Purkinje cell (primary cell): ENCODE measurements at places on chromosomes 7 and 10. TPM values are rescaled to one million over a fixed set of nuclear protein-coding genes. Genes with fewer than 3 reads are reported as not detected.

Gene CALML3
- polyA plus RNA-seq: 0.08 and 0.17 TPM in 2 replicates

Gene ANXA8
- polyA plus RNA-seq: not detected in 2 replicates

Gene MACC1
- polyA plus RNA-seq: 0.15 TPM in 1 of 2 replicates, not detected in the other

Gene NPY4R
- not detected in 2 replicates for polyA plus RNA-seq

Gene NCAPG2
- polyA plus RNA-seq: 1.1 TPM in 1 of 2 replicates, not detected in the other

Gene CALN1
- 3.0 and 3.5 TPM in 2 replicates for polyA plus RNA-seq

Gene CYP2C19
- polyA plus RNA-seq: 0.94 and 2.6 TPM in 2 replicates

Gene GIMAP7
- polyA plus RNA-seq: 0.25 and 1.0 TPM in 2 replicates

Gene PTPRN2
- 1.4 and 7.6 TPM in 2 replicates for polyA plus RNA-seq

Gene CALHM1
- polyA plus RNA-seq: 0.40 TPM in 1 of 2 replicates, not detected in the other

Gene PLXNA4
- 1.9 and 4.0 TPM in 2 replicates for polyA plus RNA-seq

Gene SUV39H2
- 25.0 and 28.2 TPM in 2 replicates for polyA plus RNA-seq

Gene IL2RA
- polyA plus RNA-seq: not detected in 2 replicates

Gene C10orf67
- polyA plus RNA-seq: 0.27 TPM in 1 of 2 replicates, not detected in the other

Gene BMPER
- polyA plus RNA-seq: 2.8 and 10.9 TPM in 2 replicates
